ENCODE measurements at places on chromosomes 1 and 21.
A peak's percentile ranks its signal among the peaks of the same experiment; 100 is the strongest.

- DNase-seq = no peak
These were observed 36.1 kb upstream of the PLPPR4 start for GRCh38 chr1:99228153-99228552.

- DNase-seq = peak; percentile 43
These were observed 23.3 kb downstream of the CNIH4 start for GRCh38 chr1:224380003-224380402.

DNA sequence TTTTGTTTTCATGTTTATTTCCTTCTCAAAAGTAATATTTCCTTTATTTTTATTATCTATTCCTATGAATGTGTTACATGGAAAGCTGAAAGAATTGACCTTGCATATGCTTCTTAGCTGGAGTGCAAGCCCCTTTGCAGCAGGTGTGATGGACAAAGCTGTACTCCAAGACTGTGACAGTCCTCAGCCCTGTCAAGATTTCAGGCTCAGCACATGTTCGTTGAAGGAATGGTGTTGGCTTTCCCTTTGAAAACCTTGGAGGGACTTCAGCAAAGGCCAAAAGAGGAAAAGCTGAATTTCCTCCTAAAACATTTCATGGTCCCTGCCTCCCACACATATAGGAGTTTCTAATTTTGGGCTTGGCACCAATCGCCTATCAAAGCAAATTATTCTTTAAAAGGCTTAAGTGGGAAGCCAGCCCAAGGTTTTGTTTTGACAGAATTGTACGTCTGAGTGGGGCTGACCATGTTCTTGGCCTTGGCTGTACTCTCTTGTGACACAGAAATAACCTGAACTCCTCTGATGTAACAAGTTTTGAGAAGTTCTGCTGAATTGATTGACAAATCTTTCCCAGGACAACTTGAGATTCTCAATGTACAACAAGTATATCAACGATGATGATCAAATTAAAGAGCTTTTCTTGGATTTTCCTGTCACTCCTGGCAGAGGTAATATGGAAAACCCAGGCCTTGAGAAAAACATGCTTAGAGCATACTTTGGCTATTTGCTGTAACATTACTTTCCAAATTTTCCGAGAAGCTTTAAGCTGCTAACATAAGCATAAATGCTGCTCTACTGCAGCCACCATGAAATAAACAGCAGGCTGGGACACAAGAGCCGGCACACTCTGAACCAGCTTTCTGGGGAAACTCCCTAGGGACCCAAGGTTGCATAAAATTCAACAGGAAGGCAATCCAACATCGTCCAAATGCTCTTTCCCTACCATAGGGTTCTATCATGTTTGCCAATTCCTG is 135.7 kb upstream of the ZNF648 start:
- no peak for DNase-seq

DNA sequence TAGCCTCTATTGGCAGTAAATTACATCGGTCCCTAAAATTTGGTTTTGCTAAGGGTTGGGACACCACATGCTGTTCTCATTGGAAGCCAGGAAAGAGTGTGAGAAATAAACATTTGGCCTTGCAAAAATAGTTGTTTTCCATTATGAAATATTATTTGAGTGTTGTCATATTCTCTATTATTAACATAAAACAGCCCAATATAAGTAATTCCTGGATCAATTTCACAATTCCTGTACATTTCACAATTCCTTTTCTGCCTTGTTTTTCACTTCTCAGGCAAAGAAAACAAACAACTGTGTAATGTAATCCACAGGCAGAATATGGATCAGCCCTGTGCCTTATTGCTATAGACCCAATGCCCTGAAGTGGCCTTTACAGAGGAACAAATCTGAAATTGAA is 40.5 kb downstream of the C1orf87 start:
- no peak for DNase-seq

- no peak for DNase-seq
These were observed 115.1 kb downstream of the RHOU start for GRCh38 chr1:228850141-228851100.

- DNase-seq = no peak
These were observed at the start of gene ZBTB18 for GRCh38 chr1:244050835-244051444. Gene ZBTB18, plus strand, starts transcription at chr1:244051283. Its CDS starts 149 bp downstream, at chr1:244051432.

GRCh38 chr1:81142099-81142826 is 658.5 kb upstream of the ADGRL2 start:
- DNase-seq = no peak

DNA sequence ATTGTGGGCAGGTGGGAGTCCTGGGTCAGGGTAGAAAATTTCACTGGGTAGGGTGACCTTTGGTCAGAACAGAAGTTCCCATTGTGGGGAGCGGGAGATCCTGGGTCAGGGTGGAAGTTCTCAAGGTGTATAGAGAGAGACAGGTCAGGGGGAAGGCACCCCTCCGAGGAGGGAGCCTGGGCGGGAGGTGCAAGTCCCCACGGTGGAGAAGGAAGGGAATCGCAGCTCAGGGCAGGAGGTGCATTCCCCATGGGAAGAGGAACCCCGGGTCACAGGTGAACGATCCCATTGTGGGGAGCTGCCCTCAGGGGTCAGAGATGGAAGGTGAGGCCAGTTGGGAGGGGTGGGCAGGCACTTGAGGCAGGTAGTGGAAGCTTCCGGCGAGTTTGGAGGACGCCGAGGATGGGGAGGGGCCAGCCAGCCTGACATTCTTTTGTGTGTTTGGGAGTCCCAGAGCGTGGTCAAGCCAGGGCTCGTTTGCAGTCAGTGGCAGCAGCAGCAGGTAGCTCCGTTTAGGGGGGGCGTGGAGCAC is 637 bp downstream of the LYPLA2 start:
- no peak for DNase-seq

DNA sequence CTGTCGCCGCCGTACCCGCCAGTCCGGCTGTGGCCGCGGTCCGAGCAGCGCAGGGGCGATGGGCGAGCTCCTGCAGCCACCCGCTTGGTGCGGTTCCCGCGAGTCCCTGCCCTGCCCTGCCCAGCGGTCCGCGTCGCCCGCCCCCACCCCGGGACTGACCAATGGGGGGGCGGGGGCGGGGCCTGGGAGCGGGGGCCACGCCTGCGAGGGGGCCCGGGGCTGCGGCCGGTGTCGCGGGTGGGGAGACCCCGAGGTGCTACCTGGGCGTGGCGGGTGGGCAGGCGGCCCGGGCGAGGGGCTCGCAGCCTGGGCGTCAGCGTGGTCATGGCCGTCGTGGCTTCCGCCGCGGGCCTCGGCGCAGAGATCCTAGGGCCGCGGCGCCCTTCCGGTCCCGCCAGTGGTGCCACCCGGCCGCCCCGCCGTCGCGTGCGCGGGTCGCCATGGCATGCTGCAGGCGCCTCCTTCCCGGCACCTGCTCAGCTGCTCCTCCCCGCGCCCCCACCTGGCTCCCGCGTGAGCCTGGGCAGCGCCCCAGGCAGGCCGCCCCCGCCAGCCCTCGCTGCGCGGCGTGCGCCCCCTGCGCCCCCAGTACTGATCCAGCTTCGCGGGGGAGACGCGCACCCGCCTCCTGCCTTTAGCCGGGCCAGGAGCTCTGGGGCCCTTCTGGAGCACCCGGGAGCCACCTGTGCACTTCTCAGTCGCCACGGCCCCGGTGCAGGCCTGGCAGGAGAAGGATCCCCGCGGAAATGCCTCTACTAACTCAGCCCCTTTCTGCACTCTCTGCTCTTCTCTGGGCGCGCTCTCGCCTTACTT is at the start of gene BMP8B:
TSS of gene BMP8B (minus strand) at position 108 of the 813 bp plus-strand sequence. CDS start 380 bp downstream, outside the sequence.
- DNase-seq = peak; percentile 40

GRCh38 chr1:215637041-215637573 is 70.0 kb downstream of the KCTD3 start:
- DNase-seq = no peak

GRCh38 chr1:155976913-155977689 is 1.2 kb downstream of the ARHGEF2 start:
- peak; percentile 39 for DNase-seq

DNA sequence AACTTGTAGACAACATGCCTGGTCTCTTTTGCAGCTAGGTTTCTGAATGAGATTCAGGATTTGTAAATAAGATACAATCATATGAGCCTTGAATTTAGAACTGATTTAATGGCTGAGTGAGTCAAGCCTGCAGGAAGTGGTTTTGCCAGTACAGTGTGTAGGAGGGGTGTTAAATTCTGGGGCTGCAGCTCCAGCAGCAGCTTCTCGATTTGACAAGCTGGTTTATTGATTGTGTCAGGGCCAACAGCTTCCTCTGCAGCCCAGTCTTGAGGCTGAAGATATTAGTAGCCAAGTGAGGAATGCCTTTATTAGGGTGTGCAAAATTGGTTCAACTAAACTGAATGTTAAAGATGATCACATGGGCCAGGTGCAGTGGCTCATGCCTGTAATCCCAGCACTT is 11.5 kb upstream of the PLA2G5 start:
- DNase-seq = peak; percentile 32

- no peak for DNase-seq
These were observed 126.6 kb upstream of the COA6 start for GRCh38 chr1:234246638-234247116.

- no peak for DNase-seq
These were observed 41.4 kb downstream of the URB1 start for GRCh38 chr21:32351428-32351827.

DNA sequence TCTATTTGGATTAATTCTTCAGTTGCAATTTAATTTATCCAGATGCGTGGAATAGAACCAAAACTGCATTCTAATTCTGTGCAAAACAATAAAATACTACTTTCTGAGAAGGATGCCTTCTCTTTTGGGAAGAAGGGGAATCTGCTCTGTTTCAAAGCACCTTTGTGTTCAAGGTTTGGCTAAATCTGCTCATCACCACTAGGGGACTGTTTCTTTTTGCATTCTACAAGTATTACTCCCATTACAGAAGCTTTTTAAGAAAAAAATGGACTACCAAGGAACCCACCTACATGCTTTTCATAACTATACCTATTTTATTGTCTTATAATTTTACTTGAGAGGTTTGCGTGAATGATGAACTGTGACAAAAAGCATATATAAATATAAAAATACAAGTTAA is 18.2 kb downstream of the MRPS6 start:
- no peak for DNase-seq

GRCh38 chr1:85448358-85448757 is 16.6 kb downstream of the DDAH1 start:
- DNase-seq = no peak

- no peak for DNase-seq
These were observed 340.2 kb downstream of the PTPRU start for GRCh38 chr1:29576510-29576909.

All from stimulated activated CD4-positive, alpha-beta T cell treated with anti-CD3 and anti-CD28 coated beads, Interleukin-2, amount 100 ng/mL, for 24 hours (primary cell).